IMR-90 (cell line): ENCODE measurements at places on chromosomes 3 and 15. TPM values are rescaled to one million over a fixed set of nuclear protein-coding genes. Genes with fewer than 3 reads are reported as not detected.
A peak's percentile ranks its signal among the peaks of the same experiment; 100 is the strongest.

GRCh38 chr3:81884791-81885190 lies 123.3 kb upstream of the GBE1 start:
- DNase-seq, result no peak

- DNase-seq, result peak; percentile 43
Measured at GRCh38 chr15:37072181-37072580, 28.2 kb downstream of the MEIS2 start.

GRCh38 chr3:55487381-55488241 lies 505 bp upstream of the WNT5A start:
- DNase-seq, result peak; percentile 73

DNA sequence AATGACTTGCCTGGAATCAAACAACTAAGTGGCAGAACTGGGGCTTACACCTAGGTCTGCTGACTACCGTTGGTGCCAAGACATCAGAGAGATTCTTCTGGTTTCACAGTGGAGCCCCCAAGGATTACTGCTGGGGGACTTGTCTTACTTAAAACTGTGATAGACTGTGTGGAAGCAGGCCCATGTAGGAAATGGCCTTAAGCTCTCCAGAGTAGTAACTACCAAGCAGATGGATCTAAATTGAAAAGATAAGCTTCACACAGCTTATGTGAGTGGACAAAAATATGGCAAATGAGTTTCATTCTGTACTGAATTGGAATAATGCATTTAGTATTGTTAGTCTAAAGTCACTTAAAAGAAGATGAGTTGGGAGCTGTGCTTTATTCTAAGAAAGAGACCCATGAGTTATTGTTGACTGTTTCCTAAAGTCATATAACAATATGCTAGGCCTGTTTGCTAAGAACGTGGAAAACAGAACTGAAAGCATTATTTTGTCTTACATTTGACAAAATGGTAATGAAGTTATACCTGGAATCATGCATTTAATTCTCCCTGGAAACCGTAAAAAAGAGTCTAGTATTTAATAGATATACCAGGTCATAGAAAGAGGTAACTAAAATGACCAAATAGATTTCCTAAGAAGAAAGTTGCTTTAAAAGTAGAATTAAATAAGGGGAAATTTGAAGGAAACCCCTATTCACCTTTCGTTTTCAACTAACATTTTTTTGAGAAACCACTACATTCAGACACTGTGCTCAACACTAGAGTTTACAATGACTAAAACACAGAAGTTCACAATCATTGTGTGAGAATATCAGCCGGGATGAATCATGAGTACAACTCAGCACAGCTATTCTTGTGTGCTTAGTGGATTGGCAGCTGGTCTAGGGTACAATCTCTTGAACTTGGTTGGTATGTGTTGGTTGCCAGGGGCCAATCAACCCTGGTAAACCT lies 13.0 kb upstream of the MAPK6 start:
- DNase-seq, result peak; percentile 85

DNA sequence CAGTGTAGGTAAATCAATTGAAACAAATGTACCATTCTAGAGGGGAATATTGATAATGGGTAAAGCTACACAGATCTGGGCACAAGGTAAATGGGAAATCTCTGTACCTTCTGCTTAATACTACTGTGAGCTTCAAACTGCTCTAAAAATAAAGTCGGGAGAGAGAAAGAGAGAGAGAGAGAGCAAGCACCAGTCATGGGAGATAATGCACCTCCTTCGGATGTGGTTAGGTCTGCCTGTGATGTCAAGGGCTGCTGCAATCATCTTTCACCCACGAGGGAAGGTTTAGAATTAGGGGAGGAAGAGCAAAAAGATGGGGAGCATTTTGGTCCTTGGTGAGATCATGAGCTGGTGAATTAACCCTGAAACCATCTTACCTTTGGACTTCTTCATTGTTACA lies 219.1 kb downstream of the ZNF385D start:
- no peak for DNase-seq

DNA sequence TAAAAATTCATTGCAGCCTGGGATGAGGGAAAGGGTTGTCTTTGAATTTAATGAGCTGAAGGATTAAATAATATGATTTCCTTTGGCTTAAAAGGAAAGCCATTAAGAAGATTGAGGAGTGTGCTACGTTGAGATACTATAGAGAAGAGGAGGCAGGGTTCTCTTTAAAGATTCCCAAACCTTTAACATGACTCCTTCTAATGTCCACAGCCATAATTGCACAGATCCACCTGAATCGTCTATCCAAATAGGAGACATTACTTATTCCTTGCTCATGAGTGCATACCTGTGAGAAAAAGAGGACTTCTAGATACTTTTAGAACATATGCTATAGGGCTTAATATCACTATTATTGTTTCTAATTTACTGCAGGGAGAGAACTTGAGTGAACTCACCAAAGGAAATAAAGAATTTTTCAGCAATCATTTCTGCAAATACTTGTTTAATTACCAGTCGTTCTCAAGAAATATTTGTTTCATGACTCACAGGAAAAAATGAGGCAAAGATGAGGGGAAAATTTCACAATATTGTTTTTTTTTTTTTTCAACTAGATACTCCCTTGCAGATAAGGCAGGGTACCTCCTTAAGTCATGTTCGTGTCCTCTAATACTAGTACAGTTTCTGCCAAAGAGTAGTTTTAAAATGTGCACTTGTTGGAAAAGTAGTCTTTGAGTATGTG lies 8.9 kb upstream of the SUCNR1 start:
- peak; percentile 85 for DNase-seq

GRCh38 chr3:70386846-70387245 lies 74.4 kb upstream of the MDFIC2 start:
- no peak for DNase-seq

DNA sequence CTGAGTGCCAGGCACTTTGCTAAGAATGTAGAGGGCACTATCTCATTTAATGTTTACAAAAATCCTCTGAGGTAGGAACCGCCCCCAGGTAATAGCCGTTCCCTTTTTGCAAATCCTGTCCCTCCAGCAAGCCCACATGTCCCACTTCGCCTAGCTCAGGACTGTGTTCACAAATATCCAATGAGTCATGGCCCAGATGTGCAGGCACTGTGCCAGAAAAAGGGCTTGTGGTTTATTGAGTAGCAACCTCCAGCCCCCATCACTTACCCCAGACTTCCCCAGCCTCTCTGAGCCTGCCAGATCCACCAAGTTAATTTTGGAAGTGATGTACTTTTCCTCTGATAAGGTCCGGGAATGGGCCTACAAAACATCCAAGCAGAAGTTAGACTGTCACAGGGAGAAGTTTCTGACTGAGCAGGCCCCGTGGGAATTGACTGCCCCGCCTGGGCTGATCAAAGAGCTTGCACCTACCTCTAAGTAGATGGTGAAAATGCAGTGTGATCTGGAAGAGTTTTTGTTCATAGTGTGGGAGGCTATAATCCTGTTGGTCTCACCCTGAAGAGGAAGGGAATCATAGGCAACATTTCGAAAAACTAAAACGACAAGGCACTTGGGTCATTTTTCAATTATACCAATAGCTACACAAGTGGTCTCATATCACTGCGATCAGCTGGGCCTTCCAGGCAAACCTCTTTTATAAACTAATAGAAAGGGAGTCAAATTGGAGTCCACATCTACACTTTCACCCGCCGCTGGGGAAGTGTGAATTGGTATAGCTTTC lies 15.7 kb downstream of the KIF9 start:
- DNase-seq, result peak; percentile 96

DNA sequence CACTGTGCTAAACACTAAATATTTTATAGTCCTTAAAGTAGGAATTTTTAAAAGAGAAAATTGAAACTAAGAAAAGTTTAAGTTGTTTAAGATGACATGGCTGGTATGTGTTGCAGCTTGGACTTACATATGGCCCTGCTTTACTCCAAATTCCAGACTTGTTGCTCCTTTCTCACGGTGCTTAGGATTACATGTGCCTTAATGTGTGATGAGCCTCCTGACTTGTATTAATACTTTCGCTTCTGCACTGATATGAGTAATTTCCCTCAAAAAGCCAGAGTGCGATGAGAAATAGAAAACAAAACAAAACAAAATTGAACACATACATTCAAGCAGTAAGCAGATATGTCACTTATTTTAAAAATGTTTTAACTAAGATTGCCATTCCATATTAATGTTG lies 250.2 kb downstream of the VGLL3 start:
- DNase-seq, result no peak

DNA sequence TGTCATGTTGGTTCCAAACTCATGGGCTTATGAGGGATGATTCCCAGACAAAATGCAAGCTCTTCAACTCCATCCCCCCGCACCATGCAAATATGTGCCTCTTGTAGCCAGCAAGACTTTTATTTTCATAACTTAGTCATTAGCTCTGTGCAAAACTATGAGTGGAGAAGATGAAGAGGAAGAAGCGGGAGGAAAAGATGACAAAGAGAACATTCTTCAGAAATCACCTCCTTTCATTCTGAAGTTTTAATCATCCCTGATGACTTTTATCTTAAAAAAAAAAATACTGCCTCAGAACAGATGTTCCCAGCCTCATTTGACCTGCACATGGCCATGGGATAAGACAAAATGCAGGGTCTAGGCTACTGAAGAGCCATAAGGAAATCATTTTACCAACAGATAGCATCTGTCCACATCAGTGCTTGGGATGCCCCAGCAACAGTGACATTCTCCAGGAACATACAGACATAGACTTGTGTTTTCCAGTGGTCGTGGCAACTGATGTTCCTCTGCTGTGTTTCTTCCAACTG lies 145.5 kb downstream of the WNT5A start:
- DNase-seq, result peak; percentile 36

GRCh38 chr3:169173231-169173630 lies 490.3 kb downstream of the MECOM start:
- no peak for DNase-seq

DNA sequence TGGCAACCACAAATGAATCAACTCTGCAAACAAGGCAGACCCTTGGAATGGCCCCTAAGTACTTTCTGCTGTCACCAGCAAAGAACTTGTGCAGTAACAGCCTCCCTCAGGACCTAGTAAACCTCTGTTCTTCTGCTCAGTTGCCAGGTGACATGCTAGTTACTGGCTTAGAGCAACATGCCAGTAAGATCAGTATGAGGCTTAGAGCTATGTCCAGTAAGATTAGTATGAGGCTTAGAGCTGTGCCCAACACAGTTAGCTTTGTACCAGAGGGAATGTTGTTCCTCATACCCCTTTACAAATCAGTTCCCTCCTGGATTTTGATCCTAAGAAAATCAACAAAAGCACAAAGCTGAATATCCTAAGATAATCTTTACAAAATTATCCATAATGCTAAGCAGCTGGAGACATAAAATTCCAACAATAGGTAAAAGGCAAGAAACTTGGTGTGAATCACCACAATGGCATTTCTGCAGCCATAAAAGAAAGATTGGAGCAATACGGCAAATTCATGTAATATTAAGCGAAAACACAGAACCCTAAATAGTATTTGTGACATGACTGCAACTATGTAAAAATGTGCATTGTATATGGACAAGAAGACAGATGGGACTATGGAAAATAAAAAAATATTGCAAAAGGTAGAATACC lies 107.3 kb upstream of the LPP start:
- DNase-seq, result peak; percentile 29

DNA sequence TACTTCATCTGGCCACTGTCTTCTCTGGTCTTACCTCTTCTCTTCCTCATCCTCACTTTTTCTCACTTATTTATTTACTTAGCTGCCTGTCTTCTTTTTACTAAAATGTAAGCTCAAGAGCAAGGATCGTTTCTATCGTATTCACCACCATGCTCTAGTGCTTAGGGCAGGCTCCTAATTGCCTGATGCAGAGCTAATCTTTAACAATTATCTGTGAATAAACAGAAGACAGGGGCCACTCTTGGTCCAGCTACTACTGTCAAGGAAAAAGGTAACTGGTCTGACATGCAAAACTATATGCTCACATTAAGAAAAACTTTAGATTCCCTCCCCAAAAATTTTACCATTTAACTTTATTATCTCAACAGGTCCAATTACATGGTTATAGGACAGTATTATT lies 17.5 kb downstream of the PIK3R4 start:
- DNase-seq, result no peak

GRCh38 chr3:55066551-55067047 lies 138.7 kb upstream of the LRTM1 start:
- peak; percentile 37 for DNase-seq

DNA sequence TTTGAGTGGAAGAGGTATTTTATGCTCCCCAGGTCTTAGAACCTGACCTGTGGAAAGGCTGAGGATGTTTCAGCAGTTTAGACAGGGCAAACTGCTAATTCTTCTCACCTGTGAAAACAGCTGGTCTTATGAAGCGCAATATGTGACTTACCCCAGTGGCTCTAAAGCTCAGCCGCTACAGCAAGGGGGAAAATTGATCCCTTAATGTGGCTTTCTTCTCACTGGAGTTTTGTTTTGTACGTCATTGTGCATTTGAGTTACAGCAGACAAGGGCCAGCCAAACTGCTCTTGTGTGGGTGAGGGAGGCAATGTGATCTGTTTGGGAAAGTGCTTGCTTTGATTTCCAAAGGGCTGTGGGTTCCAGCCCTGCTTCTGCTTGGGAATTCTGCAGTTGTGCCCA lies 293.4 kb upstream of the LRRFIP2 start:
- DNase-seq, result no peak

DNA sequence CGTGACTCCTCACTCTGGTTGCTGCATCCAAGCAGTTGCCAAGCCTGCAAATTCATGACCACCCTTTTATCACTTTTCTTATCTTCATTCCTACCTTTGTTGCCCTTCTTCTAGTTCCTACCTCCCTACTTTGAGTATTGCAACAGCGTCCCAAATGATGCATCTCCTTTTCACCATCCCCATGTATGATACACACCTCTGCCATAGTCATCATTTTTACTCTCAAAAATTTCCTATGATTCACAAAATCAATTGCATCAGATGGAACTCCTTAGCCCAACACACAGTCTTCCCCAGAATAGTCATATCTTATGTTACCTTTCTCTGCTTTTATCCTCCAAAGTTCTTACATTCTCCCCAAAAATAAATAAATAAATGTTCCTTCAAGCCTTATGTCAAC lies 262.6 kb downstream of the TBL1XR1 start:
- DNase-seq, result no peak

- no peak for DNase-seq
Measured at GRCh38 chr15:74855857-74856256, 12.9 kb upstream of the ULK3 start.

DNA sequence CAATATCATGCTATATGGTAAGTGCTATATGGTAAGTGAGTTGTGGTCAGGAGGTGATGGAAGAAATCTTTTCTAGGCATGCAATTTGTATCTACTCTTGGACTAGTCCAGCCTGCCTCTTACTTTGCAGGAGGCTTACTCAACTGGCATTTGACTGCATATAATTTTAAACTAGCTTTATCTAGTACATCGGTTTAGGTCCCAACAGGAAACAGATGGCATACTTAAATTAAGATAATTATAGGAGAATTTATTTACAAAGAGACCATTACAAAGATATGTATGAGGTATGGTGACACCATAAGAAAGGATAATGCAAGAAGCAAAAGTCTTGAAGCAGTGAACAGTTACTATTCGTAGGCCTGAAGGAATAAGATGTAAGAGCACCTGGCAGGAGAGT lies 7.8 kb downstream of the SLC28A2 start:
- DNase-seq, result no peak

GRCh38 chr3:79329154-79329553 lies 438.6 kb downstream of the ROBO1 start:
- peak; percentile 35 for DNase-seq

ISG20 gene
- total RNA-seq, result 0.72 and 1.1 TPM in 2 replicates

SPINK8 gene
- not detected in 2 replicates for total RNA-seq

MAP1A gene
- 47.2 and 48.2 TPM in 2 replicates for total RNA-seq

GLDN gene
- under 0.01 TPM in 1 of 2 replicates, not detected in the other for total RNA-seq

SLC51A gene
- total RNA-seq, result not detected in 2 replicates

HRG gene
- not detected in 2 replicates for total RNA-seq

KLHDC8B gene
- 16.1 and 16.5 TPM in 2 replicates for total RNA-seq

ISLR2 gene
- not detected in 2 replicates for total RNA-seq

DUOX1 gene
- not detected in 2 replicates for total RNA-seq

GPR87 gene
- 0.28 and 0.36 TPM in 2 replicates for total RNA-seq

HTR3E gene
- not detected in 2 replicates for total RNA-seq

SMCO1 gene
- not detected in 2 replicates for total RNA-seq

CCNB2 gene
- total RNA-seq, result 52.5 and 57.2 TPM in 2 replicates
